Ovary (tissue), 10 donors: ENCODE measurements at places on chromosomes 11 and 22. TPM values are rescaled to one million over a fixed set of nuclear protein-coding genes. Genes with fewer than 3 reads are reported as not detected.

PKNOX2 gene
- total RNA-seq: 11.8 TPM

DNA sequence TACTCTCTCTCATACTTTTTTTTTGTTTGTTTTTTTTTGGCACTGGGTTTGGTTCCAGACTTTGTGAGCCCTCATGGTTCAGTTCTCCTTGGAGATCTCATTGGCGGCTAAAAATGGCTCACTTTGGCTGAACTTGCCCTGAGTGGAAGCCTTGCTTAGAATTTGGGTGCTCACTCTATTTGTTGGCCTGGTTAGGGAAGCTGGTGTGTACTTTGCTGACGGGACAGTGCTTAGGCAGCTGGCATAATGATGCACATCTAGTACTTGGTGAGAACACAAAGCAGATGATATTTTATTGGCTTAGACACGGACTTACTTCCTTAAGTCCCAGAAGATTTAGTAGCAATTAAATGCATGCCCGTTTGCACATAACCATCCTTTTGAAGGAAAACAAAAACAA, 66.5 kb upstream of the GRAMD1B start:
- no peak overlapping the region for H3K27ac ChIP-seq
- no peaks in the 10 kb centered on the region for H3K36me3 ChIP-seq
- DNase-seq: no peak
- no peaks in the 10 kb centered on the region for H3K27me3 ChIP-seq
- H3K4me1 ChIP-seq: no peaks in the 10 kb centered on the region

- H3K27ac ChIP-seq: peak overlapping the region; percentile 13
- no peaks in the 10 kb centered on the region for H3K36me3 ChIP-seq
- DNase-seq: no peak
- H3K4me3 ChIP-seq: peak overlapping the region; percentile 62
- peaks cover 2% of the 10 kb centered on the region for H3K4me1 ChIP-seq
- no peaks in the 10 kb centered on the region for H3K27me3 ChIP-seq
Observed at GRCh38 chr11:68002938-68003845, 705 bp downstream of the UNC93B1 start.

GRCh38 chr11:2149864-2150847, 10.9 kb downstream of the INS start:
- no peaks in the 10 kb centered on the region for H3K36me3 ChIP-seq
- H3K27ac ChIP-seq: no peak overlapping the region
- peaks cover 2% of the 10 kb centered on the region for H3K4me1 ChIP-seq

DNA sequence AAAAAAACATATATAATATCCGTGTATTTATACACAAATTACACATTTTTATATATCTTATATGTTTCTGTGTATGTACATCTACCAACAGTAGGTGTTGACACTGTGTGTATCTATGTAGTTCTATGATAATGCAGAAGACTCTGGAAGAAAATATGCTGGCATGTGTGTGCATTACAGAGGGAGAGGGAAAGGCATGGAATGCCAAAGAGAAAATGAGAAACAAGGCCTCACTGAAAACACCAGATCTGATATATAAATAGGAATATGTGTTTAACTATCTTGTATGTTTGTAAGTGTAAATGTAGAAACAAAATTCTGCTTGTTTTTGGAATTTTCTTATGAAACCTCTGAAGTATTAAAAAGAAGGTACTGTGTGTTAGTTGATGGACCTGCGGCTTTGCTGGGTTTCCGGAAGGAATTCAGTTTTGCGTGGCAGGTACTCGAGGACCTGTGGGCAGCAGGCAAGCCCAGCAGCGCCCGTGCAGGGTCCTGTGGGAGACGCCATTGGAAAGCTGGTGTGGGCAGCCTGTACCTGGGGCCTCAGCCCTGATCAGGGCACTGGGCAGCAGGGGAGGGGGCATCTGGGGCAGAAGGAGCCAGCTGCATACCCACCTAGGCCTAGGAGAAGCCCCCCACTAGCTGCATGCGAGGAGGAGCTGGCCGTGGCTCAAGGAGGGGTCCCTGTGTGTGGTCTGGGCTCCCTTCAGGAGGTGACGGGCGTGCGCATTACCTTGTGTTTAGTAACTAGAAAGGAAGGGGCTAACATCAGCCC, 7.6 kb upstream of the TRMU start:
- no peaks in the 10 kb centered on the region for H3K36me3 ChIP-seq
- no peaks in the 10 kb centered on the region for H3K4me1 ChIP-seq
- DNase-seq: no peak
- no peak overlapping the region for H3K27ac ChIP-seq
- H3K4me3 ChIP-seq: no peak overlapping the region

LAYN gene
- total RNA-seq: 25.0 TPM

DNA sequence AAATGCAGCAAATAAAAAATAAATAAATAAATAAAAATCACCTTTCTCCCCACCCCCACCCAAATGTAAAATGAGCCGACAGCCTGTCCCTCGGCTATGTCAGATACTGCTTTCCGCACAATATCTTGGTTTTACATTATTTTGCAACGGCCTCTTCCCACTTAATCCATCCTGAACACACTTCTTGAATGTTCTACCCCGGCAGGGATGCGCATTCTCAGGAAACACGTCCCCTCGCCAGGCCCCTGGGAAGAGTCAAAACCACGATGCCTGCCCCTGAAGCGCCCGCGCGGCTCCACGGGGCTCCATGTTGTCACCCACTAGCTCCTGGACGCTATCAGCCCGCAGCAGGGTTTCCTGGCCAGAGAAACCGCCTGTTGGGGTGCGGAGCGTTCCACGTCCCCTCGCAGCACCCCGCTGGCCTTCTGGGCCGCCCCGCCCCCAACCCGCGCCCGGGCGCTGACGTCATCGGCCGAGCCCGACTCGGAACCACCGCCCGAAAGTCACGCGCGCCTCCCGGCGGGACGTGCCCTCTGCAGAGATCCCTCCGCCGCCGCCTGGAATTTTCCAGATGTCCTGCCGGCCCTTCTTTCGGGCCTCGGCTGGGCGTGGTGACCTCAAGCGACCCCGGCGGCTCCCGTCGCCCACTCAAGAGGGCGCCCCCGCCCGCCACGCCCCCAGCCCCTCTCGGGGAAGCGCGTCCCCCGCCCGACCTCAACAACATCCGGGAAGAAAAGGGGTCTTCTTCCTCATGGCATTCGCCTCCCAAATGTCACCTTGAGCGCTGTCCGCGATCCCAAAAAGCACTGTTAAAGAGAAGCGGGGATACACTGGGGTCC, 585 bp upstream of the NEAT1 start:
- no peaks in the 10 kb centered on the region for H3K36me3 ChIP-seq
- H3K27ac ChIP-seq: peak overlapping the region; percentile 96
- no peaks in the 10 kb centered on the region for H3K27me3 ChIP-seq
- DNase-seq: peak; percentile 99

DNA sequence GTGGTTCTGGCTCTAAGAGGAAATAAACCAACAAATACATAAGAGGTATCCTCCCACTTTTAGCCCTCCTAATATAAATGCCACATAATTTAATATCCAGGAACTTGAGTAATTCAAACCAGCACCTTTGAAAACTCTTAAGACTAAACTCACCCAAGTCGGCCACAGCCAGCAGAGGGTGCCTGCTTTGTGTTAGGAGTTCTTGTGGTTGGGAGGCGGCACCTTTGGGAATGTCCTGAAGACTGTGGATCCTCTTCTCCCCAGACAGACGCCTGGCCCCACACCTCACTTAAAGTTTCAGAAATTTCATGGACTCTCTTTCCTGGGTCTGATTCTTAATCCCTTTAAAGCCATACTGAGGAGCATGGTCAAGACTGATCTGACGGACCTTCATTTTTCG, 169.0 kb downstream of the TBC1D22A start:
- no peaks in the 10 kb centered on the region for H3K27me3 ChIP-seq
- DNase-seq: no peak
- H3K27ac ChIP-seq: no peak overlapping the region
- H3K4me1 ChIP-seq: peaks cover 8% of the 10 kb centered on the region
- no peak overlapping the region for H3K4me3 ChIP-seq

PPFIA1 gene
- 47.8 TPM for total RNA-seq

DNA sequence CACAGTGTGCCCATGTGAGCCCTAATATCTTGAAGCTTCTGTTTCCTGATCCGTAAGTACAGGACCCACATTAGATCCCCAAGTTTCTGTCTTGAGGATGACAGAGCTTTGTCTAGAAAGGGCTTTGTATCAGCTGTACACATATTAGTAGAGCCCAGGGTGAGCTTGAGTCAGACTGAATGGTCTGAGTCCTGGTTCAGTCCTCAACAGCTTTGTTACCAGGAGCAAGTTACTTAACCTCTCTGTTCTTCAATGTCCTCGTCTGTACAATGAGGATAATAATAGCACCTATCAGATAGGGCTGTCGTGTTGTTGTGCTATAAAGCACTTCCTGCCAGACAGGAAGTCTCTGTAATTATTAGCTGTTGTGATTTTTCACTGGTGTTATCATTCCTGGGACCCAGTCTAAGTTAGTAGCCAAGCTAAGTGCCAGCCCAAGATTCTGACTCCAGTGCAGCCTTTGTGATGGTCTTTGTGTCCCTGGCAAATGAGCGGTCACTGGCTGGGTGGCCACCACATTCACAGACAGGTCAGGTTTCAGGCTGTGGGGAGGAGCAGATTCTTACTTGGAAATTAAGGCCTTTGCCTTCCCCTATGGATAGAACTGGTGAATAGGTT, 6.8 kb downstream of the TOM1 start:
- no peaks in the 10 kb centered on the region for H3K27me3 ChIP-seq
- H3K4me3 ChIP-seq: no peak overlapping the region

GRCh38 chr11:15988016-15988550, 368.3 kb downstream of the SOX6 start:
- H3K4me1 ChIP-seq: peaks cover 5% of the 10 kb centered on the region
- no peak overlapping the region for H3K4me3 ChIP-seq

DNA sequence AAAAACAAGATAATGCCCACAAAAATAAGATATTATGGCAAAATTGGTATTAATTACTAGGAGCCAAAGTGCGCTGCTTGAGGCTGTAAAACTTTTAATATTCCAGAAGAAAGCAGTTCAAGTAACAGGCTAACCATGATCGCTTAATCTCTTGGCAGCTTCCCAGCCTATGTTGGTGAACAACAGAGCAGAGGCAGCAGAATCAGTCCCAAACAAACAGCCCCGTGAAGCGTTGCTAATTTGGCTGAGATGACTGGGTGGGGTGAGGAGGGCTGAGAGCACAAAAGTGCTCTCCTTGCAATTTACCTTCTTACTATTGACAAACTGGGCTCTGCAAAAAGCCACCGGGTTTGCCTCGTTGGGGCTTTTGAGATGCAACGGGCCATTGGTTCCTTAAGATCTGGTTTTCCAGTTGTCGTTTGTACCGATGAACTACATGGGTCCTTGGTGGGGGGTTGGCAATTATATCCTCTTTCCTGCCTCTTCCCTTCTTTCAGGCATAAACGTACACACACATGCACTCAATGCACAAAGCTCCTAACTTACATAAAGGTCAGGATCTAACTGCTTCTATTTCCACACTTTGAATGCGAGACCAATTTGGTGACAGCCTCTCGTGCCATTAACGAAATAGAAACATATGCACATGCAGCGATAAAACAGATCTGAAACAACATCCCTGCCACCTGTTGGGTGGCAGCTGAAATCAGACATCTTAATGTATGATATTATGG, 407.6 kb upstream of the CADM1 start:
- no peak for DNase-seq
- no peaks in the 10 kb centered on the region for H3K4me1 ChIP-seq
- H3K4me3 ChIP-seq: no peak overlapping the region
- H3K36me3 ChIP-seq: no peaks in the 10 kb centered on the region

GRCh38 chr22:39486951-39487825, 14.9 kb upstream of the MIEF1 start:
- H3K4me1 ChIP-seq: peaks cover 2% of the 10 kb centered on the region
- H3K4me3 ChIP-seq: no peak overlapping the region
- no peak for DNase-seq
- H3K27ac ChIP-seq: no peak overlapping the region
- no peaks in the 10 kb centered on the region for H3K36me3 ChIP-seq

LRRC75B gene
- total RNA-seq: 22.1 TPM

GRCh38 chr11:64675450-64676260, 47.3 kb downstream of the NRXN2 start:
- no peaks in the 10 kb centered on the region for H3K27me3 ChIP-seq
- no peaks in the 10 kb centered on the region for H3K4me1 ChIP-seq
- H3K27ac ChIP-seq: no peak overlapping the region

DNA sequence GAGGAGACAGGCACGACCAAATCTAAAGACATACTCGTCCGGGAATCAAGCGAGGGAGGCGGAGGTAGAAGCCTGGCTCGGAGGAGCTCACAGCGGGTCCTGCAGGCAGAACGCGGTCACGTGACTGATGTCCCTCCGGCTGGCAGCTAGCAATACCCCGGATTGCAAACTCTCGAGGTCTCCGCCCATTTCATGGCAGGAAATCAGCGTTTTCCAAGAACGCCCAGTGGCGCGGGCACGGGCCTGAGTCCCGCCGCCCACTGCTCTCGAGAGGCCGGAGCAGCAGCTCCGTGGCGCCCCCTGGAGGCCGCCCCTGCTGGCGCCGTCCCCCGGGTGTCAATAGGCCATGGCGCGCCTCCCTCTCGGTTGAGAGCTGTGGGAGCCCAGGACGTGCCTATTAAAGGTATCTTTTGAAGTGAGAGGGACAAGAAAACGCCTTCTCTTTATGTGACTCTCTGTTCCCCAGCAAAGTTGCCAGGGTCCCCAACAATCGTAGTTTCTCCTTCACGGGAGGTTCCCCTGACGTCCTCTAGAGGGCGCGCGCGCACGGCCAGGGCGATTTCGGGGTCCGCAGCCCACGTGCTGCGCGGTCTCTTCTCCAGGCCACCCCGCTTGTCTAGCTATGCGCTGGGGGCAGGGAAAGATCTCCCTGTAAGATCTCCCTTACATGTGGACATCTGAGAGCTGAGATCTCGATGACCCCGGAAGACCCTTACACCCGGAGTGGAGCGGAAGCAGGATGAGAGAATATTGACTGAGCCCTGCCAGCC, 37.3 kb upstream of the RBFOX2 start:
- H3K27ac ChIP-seq: peak overlapping the region; percentile 30
- peak; percentile 87 for DNase-seq
- H3K4me3 ChIP-seq: peak overlapping the region; percentile 45
- no peaks in the 10 kb centered on the region for H3K36me3 ChIP-seq
- H3K27me3 ChIP-seq: no peaks in the 10 kb centered on the region

BEST1 gene
- total RNA-seq: 1.0 TPM

DNA sequence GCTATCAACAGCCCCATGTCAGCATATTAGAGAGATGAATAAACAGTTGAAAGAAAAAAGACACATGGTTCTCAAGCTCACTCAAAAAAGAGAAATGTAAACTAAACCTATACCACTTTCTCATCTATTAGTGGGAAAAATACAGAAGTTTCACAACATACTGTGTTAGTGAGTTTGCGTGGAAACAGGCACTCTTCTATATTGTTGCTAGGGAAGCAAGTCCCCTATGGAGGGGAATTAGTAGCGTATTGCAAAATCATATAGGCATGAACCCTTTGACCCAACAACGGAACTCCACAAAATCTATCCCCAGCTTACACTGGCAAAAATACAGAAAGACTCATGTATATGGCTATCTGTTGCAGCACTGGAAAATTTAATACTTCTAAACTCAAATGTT, 14.2 kb upstream of the RFPL2 start:
- H3K27ac ChIP-seq: no peak overlapping the region
- no peak overlapping the region for H3K4me3 ChIP-seq
- no peak for DNase-seq
- no peaks in the 10 kb centered on the region for H3K36me3 ChIP-seq
- H3K27me3 ChIP-seq: no peaks in the 10 kb centered on the region
- no peaks in the 10 kb centered on the region for H3K4me1 ChIP-seq
